Smooth muscle cell of the pulmonary artery (primary cell): ENCODE measurements at places on chromosomes 4 and X. TPM values are rescaled to one million over a fixed set of nuclear protein-coding genes. Genes with fewer than 3 reads are reported as not detected.

Gene RPL9
- total RNA-seq: 797 and 920 TPM in 2 replicates

Gene RGN
- total RNA-seq: 4.5 and 4.7 TPM in 2 replicates

Gene MCTS1
- total RNA-seq: 16.2 and 20.2 TPM in 2 replicates

Gene TMEM271
- total RNA-seq: not detected in 2 replicates

Gene TRAM1L1
- total RNA-seq: 0.59 and 1.8 TPM in 2 replicates
